ENCODE measurements at places on chromosomes 1 and 21. TPM values are rescaled to one million over a fixed set of nuclear protein-coding genes. Genes with fewer than 3 reads are reported as not detected.

Gene POLR3GL
- 19.2 TPM for total RNA-seq

Gene POU3F1
- not detected for total RNA-seq

Gene LRRIQ3
- total RNA-seq = 1.4 TPM

Gene KCNA3
- total RNA-seq = 0.28 TPM

Gene CFHR5
- total RNA-seq = not detected

Gene SPRR2F
- total RNA-seq = not detected

Gene FCRL5
- total RNA-seq = not detected

Gene IL23R
- not detected for total RNA-seq

Gene CEP350
- total RNA-seq = 71.3 TPM

Gene CELA3B
- not detected for total RNA-seq

Gene EDN2
- total RNA-seq = 0.28 TPM

Gene HSPA6
- 2.3 TPM for total RNA-seq

Gene PALMD
- total RNA-seq = 31.9 TPM

Gene HP1BP3
- total RNA-seq = 196 TPM

Gene REG4
- total RNA-seq = not detected

All from regular cardiac myocyte (primary cell).